ENCODE measurements at places on chromosomes 2 and 18.

DNA sequence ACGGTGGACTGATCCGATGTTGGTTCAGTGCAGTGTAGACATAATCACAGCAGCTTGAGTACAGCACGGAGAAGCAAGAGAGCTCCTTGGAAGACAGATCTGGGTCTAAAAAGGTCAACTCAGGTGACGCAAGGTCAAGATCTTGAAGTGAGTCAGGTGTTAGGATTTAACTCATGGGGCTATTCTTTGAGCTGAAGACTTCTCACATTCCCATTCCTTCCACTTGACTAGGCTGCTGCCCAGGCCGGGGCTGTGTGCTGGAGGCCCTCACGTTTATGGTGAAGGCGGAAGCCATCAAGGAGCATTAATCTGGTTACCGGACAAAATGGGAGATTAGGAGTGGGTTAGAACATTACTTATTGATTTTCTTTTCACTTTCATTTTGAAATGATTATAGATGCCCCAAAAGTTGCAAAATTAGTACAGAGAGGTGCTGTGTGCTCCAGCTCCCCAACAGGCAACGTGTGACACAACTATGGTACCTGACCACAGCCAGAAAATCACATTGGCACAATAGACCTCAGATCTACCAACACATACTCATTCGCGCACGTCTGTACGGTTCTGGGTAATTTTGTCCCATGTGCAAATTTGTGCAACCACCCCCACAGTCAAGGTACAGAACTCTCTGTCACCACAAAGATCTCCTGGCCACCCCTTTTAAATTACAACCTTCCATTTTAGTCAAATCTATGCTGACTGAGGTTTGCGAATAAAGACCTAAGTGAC lies 77.6 kb upstream of the SEC11C start:
- no peak for DNase-seq

- no peak for DNase-seq
These were observed 183.3 kb upstream of the DOK6 start for GRCh38 chr18:69217196-69218000.

DNA sequence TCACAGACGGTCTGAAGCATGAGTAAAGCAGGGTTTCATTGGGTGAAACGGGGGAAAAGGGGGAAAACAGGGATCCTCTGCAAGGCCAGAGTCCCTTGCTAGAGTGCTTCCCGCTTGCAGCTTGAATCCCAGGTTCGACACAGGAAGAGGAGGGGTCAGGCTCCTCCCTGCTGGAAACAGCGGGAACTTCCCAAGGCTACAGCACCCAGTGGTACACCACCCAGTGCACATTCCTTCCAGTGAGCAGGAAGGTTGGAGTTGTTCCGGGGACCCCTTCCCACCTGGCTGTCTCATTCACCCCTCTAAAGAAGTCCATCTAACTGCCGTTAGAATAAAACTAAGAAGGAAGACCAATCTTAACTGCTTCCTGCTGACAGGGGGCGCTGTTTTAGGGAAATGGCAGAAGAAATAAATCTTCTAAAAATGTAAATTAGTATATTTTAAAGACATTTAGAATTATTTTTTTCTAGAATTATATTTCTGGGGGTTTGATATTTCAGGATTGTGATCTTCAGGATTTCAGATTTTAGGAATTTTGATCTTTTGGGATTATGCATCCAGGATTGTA lies 230.9 kb downstream of the RBM43 start:
- DNase-seq, result no peak

- DNase-seq, result no peak
These were observed 47.2 kb downstream of the SDC1 start for GRCh38 chr2:20177556-20178248.

GRCh38 chr2:3466482-3466863 lies 52.9 kb downstream of the ADI1 start:
- DNase-seq, result no peak

DNA sequence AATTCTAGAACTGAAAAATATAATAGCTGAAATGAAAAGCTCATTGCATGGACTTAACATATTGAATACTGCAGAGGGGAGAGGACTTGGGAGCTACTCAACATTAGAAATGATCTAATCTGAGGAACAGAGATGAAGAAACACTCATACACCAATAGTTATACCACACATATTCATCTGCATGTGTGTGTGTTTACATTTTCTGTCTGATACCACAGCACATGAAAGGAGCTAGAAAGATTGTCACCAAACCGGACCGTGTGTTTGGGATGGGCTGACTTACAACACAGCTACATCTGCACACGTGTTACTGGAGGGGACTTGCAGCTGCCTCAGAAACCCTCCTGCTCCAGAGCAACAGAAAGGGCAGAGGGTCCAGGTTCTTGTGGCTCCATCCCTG lies 47.8 kb downstream of the PXDN start:
- no peak for DNase-seq

DNA sequence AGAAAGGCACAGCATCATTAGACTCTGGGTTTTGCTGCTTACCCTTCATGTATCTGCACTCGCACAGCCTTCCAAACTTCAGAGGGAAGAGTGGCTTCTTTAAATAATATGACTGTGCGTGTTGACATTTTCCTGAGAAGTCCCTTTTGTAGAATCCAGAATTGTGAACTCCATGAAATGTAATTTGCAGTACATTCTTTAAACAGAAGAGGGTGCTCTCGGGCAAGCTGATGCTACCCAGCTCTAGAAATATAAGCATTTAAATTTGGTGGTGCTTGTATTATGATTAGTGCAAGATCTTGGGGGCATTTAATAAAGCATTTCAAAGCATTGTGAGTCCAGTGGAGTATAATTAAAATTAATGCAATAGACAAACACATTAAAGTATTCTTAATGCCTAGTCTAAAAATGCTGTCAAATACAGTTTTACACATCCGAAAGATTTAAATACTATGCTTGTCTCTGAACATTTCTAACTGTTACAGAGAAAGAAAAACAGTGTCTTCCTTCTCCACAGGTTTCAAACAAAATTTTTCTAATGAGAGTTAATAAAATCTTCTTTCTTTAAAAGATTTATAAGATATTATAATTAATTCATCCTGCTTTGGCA lies 17.3 kb upstream of the GTF2A1L start:
- DNase-seq, result no peak

DNA sequence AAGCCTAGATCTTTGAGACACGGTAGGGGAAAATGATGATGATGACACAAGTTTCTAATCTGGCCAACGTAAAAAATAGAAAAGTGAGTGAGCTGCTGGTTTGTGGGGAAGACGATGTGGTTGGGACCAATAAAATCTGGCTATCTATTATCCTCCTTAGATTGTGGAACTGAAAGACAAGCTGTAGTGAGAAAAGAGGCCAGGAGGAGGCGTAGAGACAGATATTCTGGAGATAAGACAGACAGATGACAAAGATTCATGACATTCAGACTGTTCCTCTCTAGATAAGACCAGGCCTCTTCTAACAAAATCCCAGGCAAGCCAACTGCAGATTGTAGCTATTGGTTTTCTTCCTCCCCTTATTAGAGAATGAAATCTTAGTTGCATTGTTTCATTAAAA lies 376.3 kb upstream of the UBE2E3 start:
- no peak for DNase-seq

DNA sequence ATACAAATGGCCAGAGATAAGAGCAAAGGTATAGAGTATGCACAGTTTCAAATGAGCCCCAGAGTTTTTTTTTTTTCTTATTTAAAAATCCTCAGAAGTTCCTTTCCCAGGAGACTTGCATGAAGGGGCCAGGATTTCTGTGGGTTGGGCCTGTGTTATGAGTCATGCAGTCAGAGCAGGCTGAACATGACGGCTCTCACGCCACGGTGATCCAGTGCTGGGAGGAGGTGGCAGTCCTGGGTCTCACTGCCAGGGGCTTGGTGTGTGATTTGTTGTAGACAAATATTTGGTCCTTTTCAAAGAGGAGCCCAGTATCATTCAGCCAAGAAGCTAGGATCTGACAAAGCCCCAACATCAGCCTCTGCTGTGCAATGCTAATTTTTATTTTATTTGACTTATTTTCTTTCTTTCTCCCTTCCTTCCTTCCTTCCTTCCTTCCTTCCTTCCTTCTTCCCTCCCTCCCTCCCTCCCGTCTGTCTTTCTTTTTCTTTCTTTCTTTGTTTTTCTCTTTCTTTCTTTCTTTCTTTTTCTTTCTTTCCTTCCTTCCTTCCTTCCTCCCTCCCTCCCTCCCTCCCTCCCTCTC lies 10.4 kb upstream of the KCNE4 start:
- no peak for DNase-seq

- DNase-seq, result no peak
These were observed 642 bp upstream of the SRSF7 start for GRCh38 chr2:38751596-38752410.

- DNase-seq, result no peak
These were observed 2.2 kb downstream of the MPP4 start for GRCh38 chr2:201696151-201696659.

DNA sequence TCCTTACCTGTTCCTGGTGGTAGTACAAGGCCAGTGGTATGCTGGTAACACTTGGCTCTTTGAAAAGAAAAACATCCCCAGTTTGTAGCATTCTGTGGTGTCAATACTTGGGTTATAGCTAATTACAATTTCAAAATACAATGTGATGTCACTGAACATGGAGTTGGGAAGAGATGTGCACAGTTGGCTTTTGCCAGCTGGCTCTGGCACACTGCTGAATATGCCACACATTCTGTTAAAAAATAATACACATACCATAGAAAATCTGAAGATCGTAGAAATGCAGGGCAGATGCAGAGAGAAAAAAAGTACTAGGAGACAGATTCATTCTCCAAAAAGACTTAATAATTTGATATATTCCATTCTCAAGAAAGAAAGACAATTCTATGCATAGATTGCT lies 101.5 kb downstream of the TACR1 start:
- DNase-seq, result no peak

GRCh38 chr2:120167272-120167671 lies 55.9 kb downstream of the TMEM185B start:
- no peak for DNase-seq

DNA sequence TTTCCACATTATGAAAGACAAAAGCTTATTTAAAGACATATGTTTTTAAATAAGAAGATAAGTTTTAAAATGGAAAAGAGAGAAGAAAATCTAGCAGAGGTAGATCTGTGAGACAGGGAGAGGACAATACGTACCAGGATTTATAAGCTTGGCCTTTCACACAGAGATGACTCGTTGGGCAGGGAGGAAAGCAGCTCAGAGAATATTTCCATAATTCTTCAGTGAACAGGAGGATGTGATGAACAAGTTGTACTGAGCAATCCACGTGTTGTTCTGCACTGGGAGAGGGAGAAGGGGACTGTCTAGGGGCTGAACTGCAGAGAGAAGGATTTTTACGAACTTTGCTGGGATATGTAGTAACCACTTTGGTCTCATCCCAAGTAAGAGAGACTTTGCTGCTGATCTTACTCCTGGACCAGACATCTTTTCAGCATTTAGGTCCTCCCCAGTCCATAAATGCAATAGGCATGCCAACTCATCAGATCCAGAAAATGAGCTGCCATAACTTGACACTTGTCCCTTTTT lies 162.5 kb upstream of the SETBP1 start:
- DNase-seq, result no peak

GRCh38 chr2:168210895-168211570 lies 36.4 kb downstream of the STK39 start:
- no peak for DNase-seq

DNA sequence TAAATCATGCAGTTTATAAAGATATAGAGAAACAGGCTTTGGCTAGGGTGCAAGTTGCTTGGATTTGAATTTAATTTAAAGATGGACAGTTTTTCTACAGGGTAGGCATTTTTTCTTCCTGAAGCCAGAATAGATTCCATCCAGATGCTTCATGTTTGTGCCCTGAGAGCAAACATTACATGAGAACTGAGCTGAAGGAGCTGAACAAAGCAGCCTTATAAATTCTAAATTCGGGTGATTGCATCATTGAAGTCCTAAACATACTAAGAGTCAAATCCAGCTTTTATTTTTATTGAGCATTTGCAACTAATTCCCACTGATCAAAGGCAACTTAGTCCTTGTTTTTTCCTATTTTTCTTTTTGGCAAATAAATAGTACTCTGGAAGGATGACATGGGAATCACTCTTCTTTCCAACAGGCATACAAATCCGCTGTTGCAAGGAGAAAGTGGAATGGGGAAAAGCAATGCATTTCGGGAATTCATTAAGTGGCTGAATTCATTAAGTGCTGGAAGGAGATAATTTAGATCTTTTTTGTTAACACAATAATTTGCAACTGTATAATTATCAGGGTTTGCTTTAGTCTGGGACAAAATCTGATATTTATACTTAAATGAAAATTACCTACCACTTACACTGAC lies 828.0 kb downstream of the SLC4A3 start:
- DNase-seq, result no peak

- DNase-seq, result no peak
These were observed 473.1 kb upstream of the TCF4 start for GRCh38 chr18:56060967-56061541.

- no peak for DNase-seq
These were observed 10.7 kb upstream of the ADCY3 start for GRCh38 chr2:24930768-24931167.

GRCh38 chr18:4024702-4025101 lies 430.4 kb downstream of the DLGAP1 start:
- DNase-seq, result no peak

DNA sequence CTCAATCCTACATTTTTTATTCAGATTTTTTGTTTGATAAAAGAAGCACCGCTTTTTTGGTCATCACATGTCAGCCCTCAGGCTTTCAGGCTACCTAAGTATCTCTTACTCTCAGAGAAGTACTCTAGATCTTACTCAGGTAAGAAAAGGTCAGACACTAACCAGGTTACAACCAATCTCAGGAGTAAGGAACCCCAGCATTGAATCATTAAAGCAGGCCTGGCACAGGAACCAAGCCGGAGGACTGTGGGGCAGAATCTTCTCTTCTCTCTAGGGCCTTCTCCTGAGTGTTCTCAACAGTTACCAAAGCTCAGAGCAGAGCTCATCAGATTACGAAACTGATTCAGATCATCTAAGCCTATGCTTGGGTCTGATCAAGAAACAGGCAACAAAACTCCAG lies 28.2 kb downstream of the RBMS1 start:
- DNase-seq, result no peak

- no peak for DNase-seq
These were observed 49.2 kb upstream of the CDH20 start for GRCh38 chr18:61284039-61284438.

Data from cortex of kidney (tissue), 1 donor.